ENCODE measurements at places on chromosomes 16 and 17. TPM values are rescaled to one million over a fixed set of nuclear protein-coding genes. Genes with fewer than 3 reads are reported as not detected.

- DNase-seq = no peak
Measured at GRCh38 chr16:53629607-53630312, 73.9 kb downstream of the RPGRIP1L start.

DNA sequence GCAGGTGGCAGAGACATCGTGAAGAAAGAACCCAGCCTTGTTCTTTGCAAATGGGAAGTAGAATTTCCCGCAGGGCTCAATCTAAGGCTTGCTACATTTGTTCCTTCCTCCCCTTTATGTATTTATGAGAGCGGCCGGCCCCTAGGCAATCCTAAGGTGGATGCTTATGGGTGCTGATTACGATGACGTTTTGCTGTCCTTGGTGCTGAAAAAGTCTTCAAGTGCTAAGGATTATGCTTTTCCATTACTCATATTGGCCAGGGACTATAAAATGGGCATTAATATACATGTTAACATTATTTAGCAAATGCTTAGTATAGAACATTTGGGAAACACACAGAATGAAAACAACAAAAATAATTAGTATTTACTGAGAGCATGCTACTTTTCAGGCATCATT is 313.3 kb upstream of the XYLT1 start:
- DNase-seq = no peak

DNA sequence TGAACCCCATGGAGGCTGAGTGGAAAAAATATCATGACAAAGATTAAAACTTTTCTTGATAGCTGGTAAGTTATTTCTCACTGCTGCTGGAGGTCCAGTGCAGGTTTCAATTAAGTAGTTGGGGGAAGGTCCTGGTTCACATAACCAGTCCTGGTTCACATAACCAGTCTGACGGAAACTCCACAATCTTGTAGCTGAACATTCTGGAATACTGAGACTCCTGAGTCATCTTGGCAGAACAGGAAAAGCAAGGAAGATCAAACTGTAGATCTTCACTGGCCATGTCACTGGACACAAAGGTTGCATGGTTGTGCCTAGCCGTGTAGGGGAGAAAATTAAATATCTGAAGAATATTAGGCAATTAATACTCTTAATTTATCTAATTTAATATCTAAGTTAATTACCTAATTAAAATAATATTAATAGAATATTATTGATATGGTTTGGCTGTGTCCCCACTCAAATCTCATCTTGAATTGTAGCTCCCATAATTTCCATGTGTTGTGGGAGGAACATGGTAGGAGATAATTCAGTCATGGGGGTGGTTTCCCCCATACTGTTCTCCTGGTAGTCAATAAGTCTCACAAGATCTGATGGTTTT is 48.6 kb upstream of the CNTNAP4 start:
- no peak for DNase-seq

DNA sequence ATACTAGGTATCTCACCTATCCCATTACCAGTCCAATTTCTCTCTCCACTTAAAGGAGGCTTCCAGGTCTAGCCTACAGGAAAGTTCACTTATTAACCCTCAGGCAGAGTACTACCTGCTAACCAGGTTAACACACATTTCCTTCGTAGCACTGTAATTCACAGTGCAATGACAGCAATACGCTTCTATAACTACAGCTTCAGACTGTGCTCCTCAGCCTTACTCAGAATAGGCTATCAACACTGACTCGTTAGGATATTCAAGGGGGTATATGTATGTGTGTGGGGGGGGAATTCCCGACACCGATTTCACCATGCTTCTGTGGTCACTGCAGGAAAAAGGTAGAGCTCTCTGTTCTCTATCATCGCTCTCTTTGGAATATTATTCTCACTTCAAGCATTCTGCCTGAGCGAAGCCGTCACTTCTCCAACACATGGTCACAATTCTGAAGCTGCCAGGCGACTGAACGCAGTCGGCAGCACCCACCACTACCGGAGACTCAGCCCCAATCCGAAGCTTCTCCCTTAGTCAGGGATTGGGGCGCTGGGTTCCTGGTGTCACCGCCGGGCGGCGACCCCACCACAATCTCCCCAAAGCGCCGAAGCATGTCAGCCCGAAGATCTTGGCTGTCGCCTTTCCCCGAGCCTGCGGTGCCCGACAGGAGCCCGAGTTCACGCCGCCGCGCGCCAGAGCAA is 618 bp downstream of the GGA3 start:
- DNase-seq = no peak

DNA sequence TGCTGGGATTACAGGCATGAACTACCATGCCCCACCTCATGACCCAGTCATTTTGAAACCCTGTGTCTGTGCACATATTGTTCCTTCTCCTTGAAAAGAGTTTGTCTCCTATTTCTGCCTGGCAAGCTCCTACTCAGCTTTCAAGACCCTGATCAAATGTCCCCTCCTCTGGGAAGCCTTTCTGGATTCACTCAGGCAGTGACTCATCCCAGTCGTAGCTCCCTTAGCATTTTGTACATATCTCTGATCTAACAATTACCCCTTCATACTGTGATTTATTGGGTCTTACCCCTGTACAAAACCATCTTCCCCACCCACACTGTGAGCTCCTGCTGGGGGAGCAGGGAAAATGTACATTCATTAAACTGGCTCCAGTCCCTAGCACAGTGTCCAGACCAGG is 18.1 kb upstream of the ABCC12 start:
- no peak for DNase-seq

GRCh38 chr16:83549316-83550182 is 258.2 kb upstream of the HSBP1 start:
- DNase-seq = no peak

DNA sequence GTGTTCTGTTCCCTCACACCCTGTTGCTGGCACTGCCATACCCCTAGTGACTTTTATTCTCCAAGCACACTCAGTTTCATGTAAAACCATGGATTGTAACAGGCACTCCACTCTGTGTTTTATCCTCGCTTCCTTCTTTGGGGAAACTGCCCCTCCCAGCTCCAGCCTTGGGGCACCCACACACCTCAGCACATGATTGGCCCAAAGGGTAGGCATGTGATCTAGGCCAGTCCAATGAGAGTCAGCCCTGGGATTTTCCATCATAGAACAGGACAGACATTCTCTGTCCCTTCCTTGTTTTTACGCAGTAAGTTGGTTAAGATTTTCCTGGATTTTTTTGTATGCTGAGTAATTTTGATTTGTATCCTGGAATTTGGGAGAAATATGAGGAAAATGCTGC is 115.4 kb downstream of the C16orf95 start:
- DNase-seq = no peak

DNA sequence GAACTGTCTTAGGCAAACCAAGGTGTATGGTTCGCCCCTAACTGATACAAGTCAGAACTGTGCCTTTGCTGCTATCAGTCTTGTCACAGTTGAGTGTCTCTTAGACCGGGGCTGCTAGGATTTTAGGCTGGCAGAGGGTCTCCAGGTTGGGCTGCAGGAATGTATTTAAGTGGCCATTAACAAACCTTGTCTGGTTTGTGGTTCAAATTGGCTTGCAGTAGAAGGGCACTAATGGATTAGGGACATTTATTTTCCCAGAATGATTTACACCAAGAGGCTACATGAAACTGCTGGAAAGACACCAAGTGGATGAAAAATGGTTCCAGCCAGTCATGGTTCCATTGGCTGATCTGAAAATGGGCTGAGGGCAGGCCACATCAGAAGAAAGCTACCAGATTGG is 5.1 kb downstream of the VAT1L start:
- no peak for DNase-seq

DNA sequence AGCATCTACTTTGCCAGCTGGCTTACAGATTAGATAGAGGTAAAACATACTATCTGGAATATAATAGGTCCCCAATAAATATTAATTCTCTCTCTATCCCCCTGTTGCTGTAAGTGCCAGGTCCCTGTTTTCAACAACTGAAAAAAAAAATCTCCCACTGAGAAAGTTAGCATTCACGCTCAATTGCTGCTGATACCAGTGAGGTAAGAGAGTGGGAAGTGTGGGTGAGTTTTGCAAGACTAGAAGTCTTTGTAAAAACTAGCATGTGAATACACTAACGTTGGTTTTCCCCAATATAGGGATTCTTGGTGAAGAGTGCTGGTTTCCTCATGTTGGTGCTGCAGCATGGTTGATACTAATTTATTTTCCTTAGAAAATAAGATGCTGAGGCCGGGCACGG is 11.7 kb upstream of the TAOK1 start:
- DNase-seq = no peak

GRCh38 chr17:80799538-80800480 is 191.8 kb upstream of the CHMP6 start:
- no peak for DNase-seq

DNA sequence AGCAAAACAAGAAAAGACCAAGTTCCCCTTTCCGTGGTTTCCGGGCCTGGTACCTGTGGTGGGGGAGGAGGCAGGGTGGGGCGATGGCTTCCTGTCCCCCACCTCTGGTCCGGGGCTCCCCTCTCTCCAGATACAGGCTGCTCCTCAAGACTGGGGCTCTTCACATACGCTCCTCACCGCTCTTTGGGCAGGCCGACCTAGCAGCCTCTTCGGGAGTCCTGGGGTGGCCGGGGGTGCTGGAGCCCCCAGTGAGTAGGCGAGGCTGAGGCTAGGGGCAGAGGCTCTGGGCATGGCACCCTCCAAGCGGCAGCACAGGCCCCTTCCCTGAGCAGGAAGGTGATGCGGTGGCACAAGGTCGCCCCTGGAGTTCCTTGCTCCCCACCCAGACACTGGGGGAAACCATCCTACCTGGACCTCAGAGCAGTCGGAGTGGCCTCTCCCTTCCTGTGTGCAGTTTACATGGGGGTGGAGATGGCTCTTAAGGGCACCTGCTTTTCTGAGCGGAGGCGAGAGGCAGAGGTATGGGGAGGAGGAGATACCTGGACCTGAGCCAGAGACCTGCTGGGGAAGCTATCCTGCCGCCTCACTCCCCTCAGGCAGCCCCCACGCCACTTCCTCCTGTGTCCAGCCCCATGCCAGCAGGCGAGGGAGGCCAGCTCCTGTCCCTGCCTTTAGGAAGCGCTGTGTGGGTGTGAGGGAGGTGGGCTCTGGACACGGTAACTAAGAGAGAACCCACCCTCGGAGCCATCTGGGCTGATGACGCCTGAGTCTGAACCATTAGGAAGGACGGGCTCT is 891 bp downstream of the CORO1A start:
- peak; percentile 44 for DNase-seq

Gene ITPRIPL2
- total RNA-seq = 3.3 TPM

Gene PLK1
- total RNA-seq = 1.6 TPM

DNA sequence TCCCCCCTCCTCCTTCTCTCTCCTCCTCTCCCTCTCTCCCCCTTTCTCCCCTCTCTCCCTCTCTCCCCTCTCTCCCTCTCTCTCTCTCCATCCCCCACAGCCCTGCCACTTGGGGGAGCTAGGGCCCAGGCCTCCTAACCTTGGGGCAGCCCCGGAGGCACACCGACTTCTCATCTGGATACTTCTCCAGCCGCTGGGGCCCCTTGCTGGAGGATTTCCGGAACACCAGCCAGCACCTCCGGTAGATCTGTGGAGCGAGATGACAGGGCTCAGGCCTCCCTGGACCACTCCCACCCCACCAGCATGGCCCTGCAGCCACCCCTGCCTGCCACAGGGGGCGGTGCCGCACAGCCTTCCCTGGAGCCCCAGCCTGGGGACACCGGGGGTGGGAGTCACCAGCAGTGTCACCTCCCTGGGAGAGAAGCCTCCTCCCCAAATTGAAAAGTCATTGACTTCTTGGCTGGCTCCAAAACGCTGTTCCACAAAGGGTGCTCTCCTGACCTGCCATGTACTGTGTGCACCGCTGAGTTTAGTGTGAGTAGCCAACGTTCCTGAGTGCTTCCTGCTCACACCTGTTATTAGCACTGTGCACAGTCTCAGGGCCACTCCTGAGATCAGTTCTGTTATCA is 10.5 kb downstream of the DOK4 start:
- DNase-seq = no peak

GRCh38 chr16:56909527-56909979 is 22.4 kb upstream of the HERPUD1 start:
- DNase-seq = no peak

- no peak for DNase-seq
Measured at GRCh38 chr16:83335076-83335475, 472.7 kb upstream of the HSBP1 start.

DNA sequence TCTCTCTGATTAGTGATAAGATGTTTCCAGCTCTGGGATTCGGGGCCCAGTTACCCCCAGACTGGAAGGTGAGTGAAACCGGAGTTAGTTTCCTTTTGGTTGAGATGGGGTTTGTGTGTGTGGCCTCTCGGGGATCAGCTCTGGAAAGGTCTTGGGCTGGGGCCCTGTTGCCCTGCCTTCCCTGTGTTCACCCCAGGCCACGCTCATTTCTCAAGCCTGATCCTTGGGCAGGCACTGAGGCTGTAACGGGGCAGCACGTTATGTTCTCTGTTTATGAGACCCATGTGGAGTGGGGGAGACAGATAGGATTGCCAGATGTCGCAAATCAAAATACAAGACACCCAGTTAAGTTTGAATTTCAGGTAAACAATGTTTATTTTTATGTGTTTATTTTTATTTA is 35.5 kb downstream of the CPNE2 start:
- DNase-seq = no peak

GRCh38 chr16:12639044-12639443 is 164.6 kb downstream of the CPPED1 start:
- no peak for DNase-seq

- DNase-seq = no peak
Measured at GRCh38 chr16:49953090-49953489, 71.9 kb upstream of the CNEP1R1 start.

Gene KRTAP17-1
- not detected for total RNA-seq

DNA sequence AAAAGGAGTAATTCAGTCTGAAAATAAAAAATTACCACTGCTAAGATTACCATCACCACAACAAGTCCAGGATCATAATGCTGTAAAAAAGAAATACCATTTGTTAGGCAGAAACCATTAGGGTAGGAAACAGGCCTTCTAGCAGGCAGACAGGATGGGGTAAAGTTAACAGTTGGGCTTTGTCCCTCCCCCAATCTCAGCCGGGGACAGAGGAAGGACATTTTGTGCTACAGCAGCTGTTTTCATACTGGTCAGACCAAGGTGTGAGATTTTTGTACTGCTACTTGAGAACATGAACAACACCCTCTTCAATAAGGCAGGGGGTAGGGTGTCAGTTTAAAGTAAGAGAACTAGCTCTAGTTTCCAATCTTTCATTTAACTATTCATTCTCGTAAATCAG is 49.2 kb upstream of the ITGA2B start:
- DNase-seq = no peak

DNA sequence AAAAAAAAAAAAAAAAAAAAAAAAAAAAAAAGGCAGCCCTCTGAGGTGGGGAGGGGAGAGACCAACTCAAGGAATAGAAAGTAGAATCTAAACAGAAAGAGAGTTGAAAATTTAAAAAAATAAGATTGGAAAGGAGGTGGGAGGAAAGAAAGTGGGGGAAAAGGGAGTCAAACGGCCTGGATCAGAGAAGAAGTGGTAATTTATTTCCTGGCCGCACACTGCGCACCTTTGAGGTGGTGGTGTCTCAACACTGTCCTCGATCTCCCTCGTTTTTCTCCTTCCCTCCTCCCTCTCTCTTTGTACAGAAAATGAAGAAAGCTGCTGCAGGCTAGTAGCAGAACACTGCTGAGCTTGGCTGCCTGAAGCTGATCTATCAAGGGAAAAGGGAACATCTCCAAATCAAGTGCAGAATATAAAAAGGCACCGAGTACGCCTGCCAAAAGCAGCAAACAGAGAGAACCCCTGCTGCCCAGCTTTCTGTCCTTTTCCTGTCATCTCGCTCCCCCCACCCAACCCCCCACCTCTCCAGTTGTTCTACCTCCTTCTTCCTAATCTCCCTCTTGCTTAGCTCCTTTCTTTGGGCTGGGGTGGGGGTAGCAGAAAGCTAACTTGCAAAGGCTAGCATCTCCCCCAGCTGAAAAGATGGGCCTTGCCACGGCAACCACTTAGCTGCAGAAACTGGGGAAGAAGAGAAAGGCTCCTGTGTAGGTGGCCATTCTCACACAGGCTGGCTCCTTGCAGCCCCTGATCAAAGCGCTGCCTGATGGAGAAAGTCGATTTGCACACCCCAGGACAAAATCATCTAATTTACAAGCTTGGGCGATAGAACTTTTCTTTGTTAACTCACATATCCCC is 22.5 kb downstream of the AXIN2 start:
- DNase-seq = peak; percentile 58
